ENCODE measurements at places on chromosomes 3 and 15. TPM values are rescaled to one million over a fixed set of nuclear protein-coding genes. Genes with fewer than 3 reads are reported as not detected.

The PLA2G4E gene
- total RNA-seq: 0.14 TPM

The TNFAIP8L3 gene
- 4.1 TPM for total RNA-seq

The ASB14 gene
- not detected for total RNA-seq

The SHC4 gene
- total RNA-seq: under 0.01 TPM

The CCR9 gene
- total RNA-seq: not detected

The LMAN1L gene
- total RNA-seq: not detected

The ZBTB38 gene
- total RNA-seq: 139 TPM

The PLS1 gene
- 25.1 TPM for total RNA-seq

The C3orf20 gene
- total RNA-seq: not detected

The CCK gene
- total RNA-seq: 4.8 TPM

The NCKIPSD gene
- total RNA-seq: 14.3 TPM

The CCR1 gene
- total RNA-seq: not detected

The ATP13A3 gene
- total RNA-seq: 201 TPM

The ABHD14A gene
- total RNA-seq: 2.5 TPM

The SERPINI1 gene
- total RNA-seq: 2.7 TPM

The PFN2 gene
- 328 TPM for total RNA-seq

The HAUS2 gene
- total RNA-seq: 28.0 TPM
